ENCODE measurements at places on chromosomes 7 and 10. TPM values are rescaled to one million over a fixed set of nuclear protein-coding genes. Genes with fewer than 3 reads are reported as not detected.

- no peaks in the 10 kb centered on the region for H3K27me3 ChIP-seq
- DNase-seq, result no peak
- H3K4me3 ChIP-seq, result no peak overlapping the region
These were observed 33.6 kb downstream of the SMKR1 start for GRCh38 chr7:129535896-129536295.

DNA sequence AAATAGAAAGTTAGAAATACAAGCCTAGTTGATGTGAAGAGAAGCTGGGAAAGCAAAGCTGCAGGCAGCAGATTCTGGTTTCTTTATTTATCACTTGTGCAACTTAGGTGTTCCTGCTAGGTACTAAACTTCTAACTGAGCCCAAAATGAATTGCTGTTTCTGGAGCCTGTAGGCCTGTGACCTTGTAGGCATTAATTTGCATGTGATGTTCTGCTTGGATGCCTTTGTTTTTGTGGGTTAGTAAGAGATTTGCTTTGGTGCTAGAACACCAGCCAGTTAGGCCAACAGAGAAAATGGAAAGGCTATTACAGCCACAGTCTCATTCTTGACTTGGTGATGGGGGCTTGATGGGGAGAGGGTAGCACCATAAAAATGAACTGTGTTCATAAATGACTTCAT is 370.7 kb downstream of the PPP1R3A start:
- H3K27me3 ChIP-seq, result no peaks in the 10 kb centered on the region
- H3K36me3 ChIP-seq, result no peaks in the 10 kb centered on the region
- H3K27ac ChIP-seq, result no peak overlapping the region
- no peak overlapping the region for H3K4me3 ChIP-seq

DNA sequence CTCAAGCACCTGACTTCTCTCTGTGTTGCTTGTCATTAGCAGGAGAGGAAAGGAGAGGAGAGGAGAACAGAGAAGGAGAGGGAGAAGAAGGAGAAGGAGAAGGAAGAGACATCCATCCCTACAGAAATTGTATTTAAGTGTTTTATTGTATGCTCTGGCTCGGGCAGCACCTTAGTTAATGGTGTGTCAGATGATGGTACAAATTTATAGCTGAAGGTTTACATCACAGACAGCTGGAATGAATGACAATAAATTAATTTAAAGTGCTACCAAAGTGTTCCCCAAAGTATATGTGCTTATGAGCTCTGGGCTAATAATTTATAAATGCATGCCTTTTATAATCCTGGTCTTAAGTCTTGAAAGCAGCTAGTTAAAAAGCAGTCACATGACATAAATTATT is 38.1 kb upstream of the ZMIZ1 start:
- H3K4me3 ChIP-seq, result no peak overlapping the region
- peaks cover 16% of the 10 kb centered on the region for H3K4me1 ChIP-seq
- peaks cover 4% of the 10 kb centered on the region for H3K27me3 ChIP-seq

DNA sequence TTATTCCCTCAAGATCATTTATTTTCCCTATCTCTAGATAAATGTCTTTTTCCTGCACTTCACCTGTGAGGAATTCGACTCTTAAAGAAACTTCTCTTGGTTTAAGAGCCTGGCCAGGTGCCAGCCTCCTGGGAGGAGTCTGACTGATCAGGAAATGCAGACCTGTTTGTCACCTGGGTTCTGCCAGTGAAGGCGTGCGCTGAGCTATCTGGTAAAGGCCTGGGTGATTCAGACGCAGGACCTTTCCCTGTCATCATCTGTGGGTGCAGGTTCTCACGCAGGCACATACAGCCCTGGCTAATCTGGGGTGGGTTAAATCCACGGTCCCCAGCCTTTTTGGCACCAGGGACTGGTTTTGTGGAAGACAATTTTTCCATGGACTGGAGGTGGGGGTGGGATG is 65.3 kb upstream of the AQP1 start:
- H3K27ac ChIP-seq, result no peak overlapping the region
- H3K36me3 ChIP-seq, result no peaks in the 10 kb centered on the region
- H3K27me3 ChIP-seq, result no peaks in the 10 kb centered on the region
- H3K4me1 ChIP-seq, result no peaks in the 10 kb centered on the region
- no peak overlapping the region for H3K4me3 ChIP-seq
- DNase-seq, result no peak

GRCh38 chr7:77727936-77728701 is 31.9 kb downstream of the RSBN1L start:
- peaks cover 31% of the 10 kb centered on the region for H3K4me1 ChIP-seq
- no peaks in the 10 kb centered on the region for H3K27me3 ChIP-seq
- peak overlapping the region; percentile 16 for H3K27ac ChIP-seq
- DNase-seq, result no peak

- no peak overlapping the region for H3K4me3 ChIP-seq
- no peak overlapping the region for H3K27ac ChIP-seq
- H3K36me3 ChIP-seq, result peaks cover 3% of the 10 kb centered on the region
- H3K4me1 ChIP-seq, result no peaks in the 10 kb centered on the region
- H3K27me3 ChIP-seq, result peaks cover 13% of the 10 kb centered on the region
- DNase-seq, result no peak
These were observed 261.5 kb downstream of the DIP2C start for GRCh38 chr10:427761-428519.

BTBD16 gene
- not detected for total RNA-seq

- H3K27ac ChIP-seq, result no peak overlapping the region
- no peak for DNase-seq
- no peaks in the 10 kb centered on the region for H3K4me1 ChIP-seq
- H3K4me3 ChIP-seq, result no peak overlapping the region
These were observed 449.0 kb downstream of the ETV1 start for GRCh38 chr7:13540429-13540828.

SRRT gene
- total RNA-seq, result 280 TPM

- H3K4me1 ChIP-seq, result peaks cover 5% of the 10 kb centered on the region
- no peak overlapping the region for H3K4me3 ChIP-seq
- H3K27me3 ChIP-seq, result no peaks in the 10 kb centered on the region
These were observed 106.0 kb upstream of the PDCD4 start for GRCh38 chr10:110765513-110766319.

GJD4 gene
- not detected for total RNA-seq

DNA sequence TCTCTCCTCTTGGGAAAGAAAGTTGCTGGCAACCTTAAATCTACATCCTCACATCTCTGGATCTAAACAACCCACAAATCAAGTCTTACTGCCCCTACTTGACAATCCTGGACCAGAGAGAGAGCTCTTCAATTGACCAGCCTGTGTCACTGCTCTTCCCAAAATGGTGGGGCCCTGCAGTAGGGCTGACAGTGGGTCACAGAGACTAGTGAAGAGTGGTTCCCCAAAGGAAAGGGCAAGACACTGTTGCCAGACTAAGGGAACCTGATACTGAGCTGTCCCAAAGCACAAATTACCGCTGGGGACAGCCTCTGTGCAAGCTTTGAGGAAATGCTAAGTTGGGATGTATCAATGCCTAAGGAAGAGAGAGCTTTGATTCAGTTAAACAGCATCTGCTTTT is 4.5 kb upstream of the GPRIN2 start:
- DNase-seq, result peak; percentile 5
- H3K4me3 ChIP-seq, result no peak overlapping the region
- H3K4me1 ChIP-seq, result peaks cover 6% of the 10 kb centered on the region
- H3K36me3 ChIP-seq, result no peaks in the 10 kb centered on the region
- no peak overlapping the region for H3K27ac ChIP-seq

MYOZ1 gene
- not detected for total RNA-seq

ANKRD22 gene
- 0.17 TPM for total RNA-seq

GRCh38 chr7:2115760-2116447 is 116.8 kb downstream of the MAD1L1 start:
- H3K27me3 ChIP-seq, result no peaks in the 10 kb centered on the region
- H3K27ac ChIP-seq, result no peak overlapping the region
- DNase-seq, result no peak
- no peak overlapping the region for H3K4me3 ChIP-seq

DNA sequence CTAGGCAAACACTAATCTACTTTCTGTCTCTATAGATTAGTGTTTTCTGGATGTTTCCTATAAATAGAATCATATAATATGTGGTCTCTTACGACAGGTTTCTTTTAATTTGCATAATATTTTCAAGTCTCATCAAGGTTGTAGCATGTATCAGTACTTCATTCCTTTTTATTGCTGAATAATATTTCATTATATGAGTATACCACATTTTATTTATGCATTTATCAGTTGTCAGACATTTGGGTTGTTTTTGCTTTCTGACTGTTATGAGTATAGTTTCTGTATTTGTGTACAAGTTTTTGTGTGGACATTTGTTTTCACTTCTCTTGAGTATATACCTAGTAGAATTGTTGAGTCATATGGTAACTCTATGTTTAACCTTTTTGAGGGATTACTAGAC is 48.2 kb downstream of the SHOC2 start:
- H3K4me3 ChIP-seq, result no peak overlapping the region
- H3K27ac ChIP-seq, result no peak overlapping the region
- peaks cover 23% of the 10 kb centered on the region for H3K36me3 ChIP-seq
- DNase-seq, result no peak
- H3K27me3 ChIP-seq, result no peaks in the 10 kb centered on the region

CFAP46 gene
- not detected for total RNA-seq

GRCh38 chr10:87761153-87761552 is 56.9 kb downstream of the ATAD1 start:
- no peaks in the 10 kb centered on the region for H3K27me3 ChIP-seq
- peaks cover 13% of the 10 kb centered on the region for H3K4me1 ChIP-seq
- H3K27ac ChIP-seq, result no peak overlapping the region
- H3K4me3 ChIP-seq, result no peak overlapping the region
- no peak for DNase-seq

GRCh38 chr7:68504716-68505115 is 1093.6 kb upstream of the AUTS2 start:
- no peaks in the 10 kb centered on the region for H3K27me3 ChIP-seq
- H3K4me3 ChIP-seq, result no peak overlapping the region
- H3K36me3 ChIP-seq, result no peaks in the 10 kb centered on the region

DNA sequence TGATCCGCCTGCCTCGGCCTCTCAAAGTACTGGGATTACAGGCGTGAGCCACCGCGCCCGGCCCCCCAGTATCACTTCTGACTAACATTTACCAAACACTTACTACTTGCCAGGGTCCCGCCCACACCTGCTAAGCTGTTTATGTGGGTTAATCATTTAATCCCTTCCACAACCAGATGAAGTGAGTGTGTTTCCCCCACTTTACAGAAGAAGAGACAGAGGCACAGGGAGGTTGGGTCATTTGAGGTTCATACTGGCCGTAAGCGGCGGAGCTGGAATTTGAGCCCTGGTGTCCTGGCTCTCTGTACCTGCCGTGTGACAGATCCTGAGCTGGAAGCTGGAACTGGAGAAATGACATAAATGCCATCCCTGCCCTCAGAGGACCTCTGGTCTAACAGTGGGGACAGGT is 15.1 kb upstream of the VPS37D start:
- peaks cover 38% of the 10 kb centered on the region for H3K27me3 ChIP-seq
- no peak for DNase-seq
- H3K36me3 ChIP-seq, result no peaks in the 10 kb centered on the region
- H3K4me3 ChIP-seq, result no peak overlapping the region
- H3K27ac ChIP-seq, result no peak overlapping the region

- DNase-seq, result no peak
- H3K27me3 ChIP-seq, result no peaks in the 10 kb centered on the region
- no peak overlapping the region for H3K27ac ChIP-seq
- no peaks in the 10 kb centered on the region for H3K4me1 ChIP-seq
- H3K4me3 ChIP-seq, result no peak overlapping the region
These were observed 825.1 kb upstream of the ZWINT start for GRCh38 chr10:57186201-57186600.

GRCh38 chr10:84587789-84588188 is 259.4 kb downstream of the CCSER2 start:
- H3K4me1 ChIP-seq, result no peaks in the 10 kb centered on the region
- DNase-seq, result no peak
- H3K4me3 ChIP-seq, result no peak overlapping the region
- no peak overlapping the region for H3K27ac ChIP-seq
- H3K36me3 ChIP-seq, result no peaks in the 10 kb centered on the region

STOX1 gene
- total RNA-seq, result 1.5 TPM

DNA sequence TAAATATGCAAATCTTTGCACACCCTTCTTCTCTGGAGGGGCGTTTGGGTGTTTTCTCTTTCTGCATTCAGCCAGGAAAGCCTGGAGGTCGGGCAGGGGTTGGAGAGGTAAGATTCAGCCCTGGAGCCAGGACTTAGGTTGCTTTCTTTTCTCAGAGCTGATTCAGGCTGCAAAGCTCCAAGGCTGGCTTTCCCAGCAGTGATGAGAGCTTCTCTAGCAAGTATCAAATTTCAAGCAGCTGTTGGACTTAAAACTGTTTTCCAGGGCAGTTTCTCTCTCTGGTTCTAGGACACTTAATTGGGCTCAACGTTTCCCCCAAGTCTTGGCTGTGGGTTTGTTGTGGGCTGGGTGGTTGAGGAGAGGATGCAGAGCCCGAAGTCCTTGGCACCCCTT is 608 bp downstream of the AKR1B10 start:
- no peak for DNase-seq
- H3K36me3 ChIP-seq, result no peaks in the 10 kb centered on the region
- H3K27me3 ChIP-seq, result peaks cover 17% of the 10 kb centered on the region
- no peaks in the 10 kb centered on the region for H3K4me1 ChIP-seq

DNA sequence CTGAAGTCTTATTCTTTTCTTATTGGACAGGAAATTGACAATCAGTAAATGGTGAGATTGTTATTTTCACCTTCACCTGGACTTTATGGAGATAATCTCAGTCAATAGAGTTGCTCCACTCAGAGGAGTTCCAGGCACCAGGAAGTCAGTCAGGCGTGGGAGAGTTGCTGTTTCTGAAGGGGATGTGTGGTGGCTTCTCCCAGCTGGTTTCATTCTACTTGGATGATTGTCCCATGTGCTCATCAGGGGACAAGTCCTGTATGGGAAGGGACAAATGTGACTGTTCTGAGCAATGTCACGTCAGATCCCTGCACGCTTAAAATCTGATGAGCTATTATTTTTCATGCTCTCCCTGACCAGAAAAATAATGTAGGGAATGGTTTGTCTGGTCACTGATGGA is 222.5 kb upstream of the PITRM1 start:
- H3K36me3 ChIP-seq, result no peaks in the 10 kb centered on the region
- no peak overlapping the region for H3K27ac ChIP-seq
- DNase-seq, result no peak
- no peaks in the 10 kb centered on the region for H3K4me1 ChIP-seq

- no peaks in the 10 kb centered on the region for H3K27me3 ChIP-seq
- no peaks in the 10 kb centered on the region for H3K36me3 ChIP-seq
- no peak overlapping the region for H3K4me3 ChIP-seq
- no peak for DNase-seq
These were observed 7.5 kb upstream of the CYTH3 start for GRCh38 chr7:6279937-6280336.

DNA sequence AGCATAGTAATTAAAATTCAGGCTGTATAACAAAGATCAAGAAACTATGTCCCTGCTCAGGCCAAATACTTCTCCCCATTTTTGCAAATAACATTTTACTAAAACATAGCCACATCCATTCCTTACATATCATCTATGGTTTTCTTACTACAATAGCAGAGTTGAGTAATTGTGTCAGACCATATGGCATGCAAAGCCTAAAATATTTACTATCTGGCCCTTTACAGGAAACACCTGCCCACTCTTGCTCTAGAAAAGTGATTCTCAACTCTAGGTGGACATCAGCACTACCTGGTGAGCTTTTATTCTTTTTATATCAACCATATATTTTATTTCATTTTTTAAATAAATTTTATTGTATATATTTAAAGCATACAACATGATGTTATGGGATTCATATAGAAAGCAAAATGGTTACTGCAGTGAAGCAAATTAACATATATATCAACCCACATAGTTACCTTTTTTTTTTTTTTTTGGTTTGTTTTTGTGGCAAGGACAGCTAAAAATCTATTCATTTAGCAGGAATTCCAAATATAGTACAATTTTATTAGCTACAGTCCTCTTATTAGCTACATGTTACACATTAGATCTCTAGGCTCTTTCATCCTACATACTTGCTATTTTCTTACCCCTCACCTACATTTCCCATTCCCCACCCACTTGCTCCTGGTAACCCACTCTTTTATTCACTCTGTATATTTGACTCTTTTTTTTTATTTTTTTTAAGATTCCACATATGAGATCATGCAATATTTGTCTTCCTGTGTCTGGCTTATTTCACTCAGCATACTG is 19.6 kb downstream of the ABI1 start:
- no peak for DNase-seq
- H3K4me1 ChIP-seq, result peaks cover 40% of the 10 kb centered on the region

Data from activated CD4-positive, alpha-beta T cell treated with anti-CD3 and anti-CD28 coated beads, Interleukin-2, amount 10 ng/mL, durations not matched to agents 7 days and 5 days (primary cell).